ENCODE measurements at places on chromosomes 16 and 17.

DNA sequence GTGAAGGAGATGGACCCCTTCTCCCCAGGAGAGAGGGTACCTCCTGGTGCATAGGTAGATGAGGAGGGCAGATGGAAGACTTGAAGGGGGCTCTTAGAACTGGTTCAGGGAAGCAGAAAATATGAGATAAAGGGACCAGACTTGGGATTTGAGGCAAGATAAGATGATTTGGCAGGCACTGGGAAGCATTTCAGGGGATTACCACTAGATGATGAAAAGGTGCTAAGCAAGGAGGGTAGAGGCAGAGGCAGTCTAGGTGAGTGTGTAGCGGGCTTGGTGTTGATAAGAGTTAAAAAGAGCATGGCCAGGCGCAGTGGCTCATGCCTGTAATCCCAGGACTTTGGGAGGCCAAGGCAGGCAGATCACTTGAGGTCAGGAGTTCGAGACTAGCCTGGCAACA lies 14.4 kb downstream of the SLC9A5 start:
- DNase-seq = no peak

- DNase-seq = no peak
Measured at GRCh38 chr16:89442588-89442987, 47.8 kb downstream of the ANKRD11 start.

- DNase-seq = peak; percentile 29
Measured at GRCh38 chr17:74452841-74453661, 13.4 kb upstream of the CD300A start.

GRCh38 chr17:7807206-7807605 lies 26.8 kb upstream of the KDM6B start:
- no peak for DNase-seq

- no peak for DNase-seq
Measured at GRCh38 chr16:77531752-77532151, 96.9 kb upstream of the ADAMTS18 start.

DNA sequence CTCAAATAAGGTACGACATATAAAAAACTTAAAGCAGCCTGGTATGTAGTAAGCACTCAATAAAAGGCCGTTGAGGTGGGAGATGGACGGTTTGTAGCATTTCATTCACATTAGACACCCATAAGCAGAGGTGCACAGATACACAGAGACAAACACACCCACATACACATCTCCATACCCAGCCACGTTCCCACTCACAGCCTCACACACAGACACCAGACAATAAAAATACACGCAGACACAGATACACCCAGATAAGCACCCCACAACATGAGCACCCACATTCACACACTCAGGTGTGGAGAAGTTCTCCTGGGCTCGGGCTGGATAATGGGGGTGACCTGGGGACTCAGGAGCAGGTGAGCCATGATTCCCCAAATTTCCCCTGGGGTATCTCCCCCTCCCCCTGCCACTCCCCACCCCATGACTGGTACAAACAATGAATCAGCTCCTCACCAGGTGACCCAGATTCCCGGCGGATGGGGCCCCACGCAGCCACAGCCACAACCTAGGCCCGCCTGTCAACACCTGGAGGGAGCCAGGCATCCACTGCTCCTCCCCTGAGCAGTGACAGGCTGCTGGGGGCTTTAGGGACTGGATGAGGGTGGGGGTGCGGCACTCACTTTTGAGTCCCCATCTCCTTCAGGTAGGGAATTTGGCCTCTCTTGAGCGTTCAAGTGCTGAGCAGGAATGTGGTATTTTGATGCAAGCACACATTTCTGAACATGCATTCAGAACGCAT lies 2.7 kb downstream of the DLX3 start:
- DNase-seq = no peak
